SJCRH30 (cell line): ENCODE measurements at places on chromosomes 7 and 10. TPM values are rescaled to one million over a fixed set of nuclear protein-coding genes. Genes with fewer than 3 reads are reported as not detected.

GRCh38 chr10:3729397-3729976 is 55.5 kb downstream of the KLF6 start:
- no peaks in the 10 kb centered on the region for H3K4me1 ChIP-seq
- no peaks in the 10 kb centered on the region for H3K36me3 ChIP-seq
- H3K27ac ChIP-seq, result no peak overlapping the region
- H3K4me3 ChIP-seq, result no peak overlapping the region
- H3K27me3 ChIP-seq, result no peaks in the 10 kb centered on the region

SEC31B gene
- 2.2 and 4.6 TPM in 2 replicates for total RNA-seq

DNA sequence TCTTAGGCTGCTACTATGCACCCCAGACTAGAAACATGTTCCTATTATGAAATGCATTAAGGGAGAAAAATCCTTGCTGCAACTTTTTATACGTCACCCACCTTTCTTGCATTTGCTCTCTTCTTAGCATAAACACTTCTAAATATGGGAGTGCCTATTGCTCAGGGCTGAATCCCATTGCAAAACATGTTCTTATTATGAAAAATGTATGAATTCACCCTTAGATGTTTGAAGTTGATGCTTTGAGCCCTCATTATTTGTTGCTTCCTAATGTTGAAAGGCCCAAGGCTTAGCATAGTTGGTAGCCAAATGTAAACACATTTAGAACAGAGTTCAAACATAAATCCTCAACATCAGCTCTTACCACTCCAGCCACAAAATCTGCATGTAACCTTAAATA is 52.8 kb downstream of the BMPER start:
- no peak overlapping the region for H3K4me3 ChIP-seq
- DNase-seq, result no peak
- H3K4me1 ChIP-seq, result no peaks in the 10 kb centered on the region
- no peaks in the 10 kb centered on the region for H3K36me3 ChIP-seq
- H3K27ac ChIP-seq, result no peak overlapping the region

ALOX5 gene
- not detected in 2 replicates for total RNA-seq

GRCh38 chr10:48542471-48543181 is 62.2 kb downstream of the ARHGAP22 start:
- no peaks in the 10 kb centered on the region for H3K36me3 ChIP-seq
- H3K27ac ChIP-seq, result no peak overlapping the region
- peaks cover 2% of the 10 kb centered on the region; the same call in 1 of the 2 replicates for H3K4me1 ChIP-seq
- H3K4me3 ChIP-seq, result no peak overlapping the region

- H3K4me1 ChIP-seq, result peaks cover 12% of the 10 kb centered on the region
- H3K27me3 ChIP-seq, result no peaks in the 10 kb centered on the region
- H3K36me3 ChIP-seq, result no peaks in the 10 kb centered on the region
- H3K4me3 ChIP-seq, result peak overlapping the region; percentile 8
- no peak overlapping the region for H3K27ac ChIP-seq
Measured at GRCh38 chr10:32386623-32387260, 39.8 kb upstream of the EPC1 start.

DNA sequence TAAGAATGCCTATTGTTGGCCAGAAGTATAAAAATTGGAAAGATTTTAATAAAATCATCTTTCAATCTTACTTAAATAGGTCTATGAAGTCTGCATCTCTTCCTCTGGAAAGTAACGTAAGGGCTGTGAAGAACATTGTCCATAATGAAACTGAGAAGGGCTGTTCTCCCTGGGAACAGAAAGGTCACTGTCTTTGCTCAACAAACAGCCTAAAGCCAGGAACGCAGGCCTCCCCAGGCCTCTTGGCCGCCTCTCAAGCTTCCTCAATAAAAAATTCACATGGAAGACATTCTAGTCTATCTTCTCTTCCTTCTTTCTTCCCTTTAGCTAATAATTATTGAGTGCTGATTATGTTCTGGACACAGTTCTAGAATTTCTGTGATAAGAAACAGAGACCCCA is 9.1 kb upstream of the IDI2 start:
- no peaks in the 10 kb centered on the region for H3K4me1 ChIP-seq
- H3K36me3 ChIP-seq, result peaks cover 2% of the 10 kb centered on the region; the same call in 1 of the 2 replicates
- no peaks in the 10 kb centered on the region for H3K27me3 ChIP-seq
- DNase-seq, result no peak
- H3K4me3 ChIP-seq, result no peak overlapping the region

DNA sequence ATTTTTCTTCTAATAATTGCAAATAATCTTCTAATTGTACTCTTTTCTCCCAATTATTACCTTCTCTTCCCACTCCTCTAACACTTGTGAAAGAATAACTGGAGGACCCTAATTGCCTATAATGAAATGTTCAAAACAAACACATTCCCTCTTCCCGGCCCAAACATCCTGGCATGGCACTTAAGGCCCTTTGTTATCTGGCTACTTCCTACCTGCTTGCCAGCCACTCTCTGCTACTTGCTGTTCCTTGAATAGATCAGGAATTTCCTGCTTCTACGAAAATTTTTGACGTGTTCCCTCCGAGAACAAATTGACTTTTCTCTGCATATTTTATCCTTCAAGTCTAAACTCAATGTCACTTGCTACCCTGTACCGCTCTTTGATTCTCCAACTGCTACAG is 56.1 kb upstream of the NOBOX start:
- no peak overlapping the region for H3K4me3 ChIP-seq
- no peak for DNase-seq
- H3K4me1 ChIP-seq, result no peaks in the 10 kb centered on the region
- no peaks in the 10 kb centered on the region for H3K36me3 ChIP-seq
- H3K27ac ChIP-seq, result no peak overlapping the region

- no peak overlapping the region for H3K4me3 ChIP-seq
- peak overlapping the region; percentile 26; the same call in 1 of the 2 replicates for H3K27ac ChIP-seq
- no peaks in the 10 kb centered on the region for H3K27me3 ChIP-seq
- no peak for DNase-seq
Measured at GRCh38 chr10:74460812-74461211, 309.8 kb downstream of the ADK start.
